ENCODE measurements at places on chromosomes 1 and 21.

- peak; percentile 39 for DNase-seq
These were observed 30.8 kb downstream of the RSPH1 start for GRCh38 chr21:42465008-42465802.

GRCh38 chr21:44666401-44667320 lies at the start of gene KRTAP12-2:
Gene KRTAP12-2, minus strand, starts transcription at chr21:44666927. Its CDS starts 41 bp downstream, at chr21:44666886.
- DNase-seq = no peak

DNA sequence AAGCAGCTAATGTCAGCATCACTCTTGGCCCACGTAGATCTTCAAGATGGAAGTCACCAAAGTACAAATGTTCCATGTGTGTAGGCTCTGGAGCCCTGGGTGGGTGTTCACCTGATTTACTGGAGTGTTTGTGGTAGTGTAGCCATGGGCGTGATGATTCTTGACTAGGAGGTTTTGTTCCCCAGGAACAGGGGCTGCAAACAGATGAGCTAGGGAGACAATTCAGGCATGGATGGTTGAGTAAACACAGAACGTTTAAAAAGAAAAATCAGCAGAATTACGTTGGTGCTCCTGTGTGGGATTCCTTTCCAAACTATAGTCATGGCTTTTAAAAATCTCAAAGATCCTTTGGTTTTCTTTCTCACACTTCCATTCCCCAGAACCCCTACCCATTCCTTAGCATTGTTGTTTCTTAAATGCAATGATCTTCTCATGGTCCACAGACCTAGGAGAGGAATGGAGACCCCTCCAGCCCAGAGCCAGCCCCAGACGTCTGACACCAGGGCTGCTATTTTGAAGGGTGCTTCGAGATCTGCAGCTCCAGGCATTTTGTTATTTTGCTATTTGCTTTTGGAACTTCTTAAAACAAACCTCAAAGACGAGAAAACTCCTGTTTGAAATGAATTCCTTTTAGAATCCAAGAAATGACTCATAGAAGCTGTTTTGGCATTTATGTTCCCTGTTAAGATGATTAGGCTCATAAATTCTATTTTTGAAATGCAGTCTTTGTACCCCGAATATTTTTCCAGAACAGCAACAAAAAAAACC lies 115.1 kb downstream of the ETS2 start:
- DNase-seq = peak; percentile 42

GRCh38 chr1:206575165-206575893 lies 36.9 kb downstream of the EIF2D start:
- DNase-seq = peak; percentile 95

- DNase-seq = no peak
These were observed 164.4 kb upstream of the EDN2 start for GRCh38 chr1:41648844-41649243.

GRCh38 chr1:160171980-160172379 lies 18.4 kb upstream of the CASQ1 start:
- no peak for DNase-seq

DNA sequence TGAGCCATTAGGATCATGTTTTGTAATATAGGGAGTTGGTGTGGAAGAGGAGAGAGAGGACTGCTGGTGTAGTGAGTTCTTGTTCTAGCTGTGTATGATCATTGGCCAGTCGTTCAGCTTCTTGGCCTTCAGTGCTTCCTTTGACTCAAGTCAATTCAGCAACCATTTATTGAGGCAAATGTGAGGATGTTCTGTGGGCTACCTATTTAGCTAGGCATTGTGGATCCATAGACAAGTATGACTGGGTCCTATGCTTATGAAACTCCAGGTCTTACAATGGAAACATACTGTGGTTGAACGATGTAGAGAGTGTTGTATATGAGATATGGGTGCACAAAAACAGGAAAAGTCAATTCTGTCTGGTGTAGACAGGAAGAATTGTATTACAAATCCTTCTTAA lies 41.7 kb downstream of the NFIA start:
- DNase-seq = no peak

DNA sequence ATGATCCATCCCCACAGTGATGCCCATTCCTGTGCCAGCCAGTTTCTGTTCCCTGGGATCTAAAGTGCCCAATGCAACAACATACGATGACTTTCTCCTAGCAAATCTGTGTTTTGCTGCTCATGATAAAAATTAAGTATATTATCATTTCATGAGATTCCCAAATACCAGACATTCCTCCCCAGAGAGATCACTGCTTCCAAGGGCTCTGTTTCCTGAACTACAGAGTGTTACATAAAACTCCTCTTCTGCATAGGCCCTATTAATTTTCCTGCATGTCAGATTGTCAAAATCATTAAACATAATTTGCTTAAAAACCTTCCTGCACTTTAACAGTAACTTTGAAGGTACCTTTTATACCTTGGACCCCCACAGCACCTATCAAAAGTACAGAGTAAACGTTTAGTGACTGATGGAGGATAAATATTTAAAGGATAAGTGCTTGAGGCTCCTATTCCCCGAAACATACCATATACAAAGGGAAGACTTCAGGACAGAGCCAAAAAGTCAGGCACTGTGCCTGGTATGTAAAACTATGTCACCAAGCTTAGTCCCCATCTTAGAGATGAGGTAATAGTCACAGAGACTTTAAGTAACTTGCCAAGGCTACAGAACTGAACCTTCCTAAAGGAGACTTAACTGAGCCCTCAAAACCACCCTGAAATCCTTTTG lies 50.2 kb downstream of the SLC25A24 start:
- no peak for DNase-seq

DNA sequence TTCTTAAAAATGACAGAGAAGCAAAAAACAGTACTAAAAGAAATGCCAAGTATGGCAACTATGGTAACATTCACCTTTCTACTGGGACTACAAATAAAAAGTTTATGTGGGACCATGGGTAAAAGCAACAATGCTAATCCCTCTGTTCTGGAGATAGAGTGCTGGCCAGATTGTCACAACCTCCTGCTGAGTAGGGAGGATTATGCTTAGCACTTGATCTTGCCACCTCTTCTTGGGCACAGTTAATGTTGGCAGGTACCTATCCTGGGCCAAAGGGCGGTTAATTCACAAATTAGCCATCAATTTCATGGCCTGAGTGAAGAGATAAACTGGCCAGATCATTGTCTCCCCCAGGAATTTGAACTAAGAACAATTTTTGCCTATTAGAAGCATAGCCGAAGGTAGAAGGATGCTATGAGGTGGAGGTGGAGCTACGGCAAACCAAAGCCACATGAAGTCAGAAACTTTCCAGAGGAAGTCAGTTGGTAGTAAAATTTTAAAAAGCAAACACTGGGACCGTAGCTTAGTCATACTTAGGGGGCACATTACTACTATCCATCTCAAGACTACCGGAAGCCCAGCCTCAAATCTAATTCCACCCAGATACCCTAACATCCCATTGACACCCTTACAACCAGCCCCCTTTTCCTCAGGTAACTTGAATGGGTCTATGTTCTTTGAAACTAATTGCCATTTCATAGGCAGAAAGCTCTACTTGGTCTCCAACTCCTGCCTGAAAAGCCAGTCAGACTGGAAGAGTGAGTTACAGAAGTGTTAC lies 2.7 kb downstream of the SCYL3 start:
- DNase-seq = peak; percentile 61

DNA sequence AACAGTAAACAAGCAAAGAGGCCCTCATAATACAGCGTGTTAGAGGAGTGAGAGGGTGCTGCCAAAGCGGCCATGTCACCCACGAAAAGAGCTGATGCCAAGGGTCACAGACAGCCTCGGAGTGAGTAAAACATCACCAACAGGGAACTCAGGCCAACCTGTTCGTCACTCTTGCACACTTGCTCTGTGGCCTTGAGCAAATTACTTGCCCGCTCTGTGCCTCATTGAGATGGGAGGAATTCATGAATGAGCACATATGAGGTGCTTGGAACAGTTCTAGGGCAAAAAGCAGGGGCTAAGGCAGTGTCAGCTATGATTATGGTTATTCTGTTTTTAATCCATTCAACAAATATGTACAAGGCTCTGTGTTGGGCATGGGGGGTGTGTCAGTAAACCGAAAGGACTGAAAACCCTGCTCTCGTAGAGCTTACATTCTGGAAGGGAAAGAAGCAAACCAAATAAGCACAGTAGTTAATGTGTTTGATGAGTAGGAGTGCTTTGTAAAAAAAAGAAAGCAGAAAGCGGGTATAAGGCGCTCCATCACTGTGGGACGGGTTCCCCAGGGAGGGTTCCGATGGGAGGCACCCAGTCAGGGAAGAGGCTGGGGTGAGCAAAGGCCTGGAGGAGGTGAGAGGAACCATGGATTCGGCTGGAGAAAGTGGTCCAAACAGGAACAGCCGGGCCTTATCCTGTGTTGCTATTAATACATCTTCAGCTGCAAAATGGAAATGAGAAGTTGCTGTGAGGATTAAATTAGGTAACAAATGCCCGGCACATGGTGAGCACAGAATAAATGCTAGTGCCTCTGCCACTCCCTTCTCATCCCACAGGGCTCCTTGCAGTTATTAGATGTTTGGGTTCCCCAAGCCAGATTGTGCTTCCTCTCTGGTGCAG lies 39.5 kb upstream of the RD3 start:
- DNase-seq = no peak

DNA sequence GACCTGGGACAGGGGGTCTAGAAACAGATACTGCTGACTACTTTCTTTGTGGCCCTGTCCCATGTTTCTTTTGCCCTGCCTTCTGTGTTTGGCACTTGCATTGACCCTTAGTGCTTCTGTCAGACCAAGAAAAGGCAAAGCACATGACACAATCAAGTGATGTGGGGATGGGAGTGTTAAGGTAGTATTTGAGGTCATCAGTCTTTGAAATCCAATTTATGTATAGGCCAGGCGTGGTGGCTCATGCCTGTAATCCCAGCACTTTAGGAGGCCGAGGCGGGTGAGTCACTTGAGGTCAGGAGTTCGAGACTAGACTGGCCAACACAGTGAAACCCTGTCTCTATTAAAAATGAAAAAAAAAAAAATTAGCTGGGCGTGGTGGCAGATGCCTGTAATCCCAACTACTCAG lies 26.0 kb downstream of the SERBP1 start:
- DNase-seq = no peak

DNA sequence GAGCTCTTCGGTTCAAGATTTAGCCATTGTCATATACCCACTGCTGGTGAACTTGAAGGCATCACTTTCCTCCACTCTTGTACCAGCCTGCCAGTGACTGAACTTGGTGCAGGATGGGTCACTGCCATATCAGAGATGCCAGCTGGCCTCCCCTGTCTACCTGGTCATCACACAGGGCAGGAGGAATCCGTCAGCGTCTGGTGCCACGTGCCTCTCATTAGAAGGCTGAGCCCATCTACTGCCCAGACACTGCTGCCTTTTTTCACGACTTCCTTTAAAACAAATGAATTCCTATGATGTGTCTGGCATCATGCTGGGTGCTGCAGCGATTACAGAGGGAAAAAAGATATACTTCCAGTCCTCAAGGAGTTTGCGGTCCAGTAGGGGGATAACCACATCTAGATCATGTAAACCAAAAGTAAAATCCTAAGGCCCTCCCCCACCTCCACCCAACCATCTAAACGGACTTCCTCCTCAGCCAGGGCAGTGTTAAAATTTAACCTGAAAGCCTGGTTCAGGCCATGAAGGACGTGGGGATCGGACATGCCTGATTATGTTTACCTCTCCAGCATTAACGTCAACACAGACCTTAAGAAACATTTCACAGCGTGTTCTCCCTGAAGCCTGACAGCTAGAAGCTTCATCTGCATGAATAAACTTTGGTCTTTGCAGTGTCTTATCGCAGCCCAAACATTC lies 29.2 kb upstream of the PDE9A start:
- no peak for DNase-seq

- DNase-seq = peak; percentile 72
These were observed 8.0 kb upstream of the GUCA2A start for GRCh38 chr1:42172381-42173133.
